ENCODE measurements at places on chromosomes 12 and 14. TPM values are rescaled to one million over a fixed set of nuclear protein-coding genes. Genes with fewer than 3 reads are reported as not detected.

- peaks cover 35% of the 10 kb centered on the region for H3K36me3 ChIP-seq
- no peak overlapping the region for H3K27ac ChIP-seq
- no peaks in the 10 kb centered on the region for H3K27me3 ChIP-seq
- H3K4me3 ChIP-seq: no peak overlapping the region
- peaks cover 3% of the 10 kb centered on the region for H3K4me1 ChIP-seq
Observed at GRCh38 chr12:62537551-62537950, 70.9 kb downstream of the MON2 start.

DNA sequence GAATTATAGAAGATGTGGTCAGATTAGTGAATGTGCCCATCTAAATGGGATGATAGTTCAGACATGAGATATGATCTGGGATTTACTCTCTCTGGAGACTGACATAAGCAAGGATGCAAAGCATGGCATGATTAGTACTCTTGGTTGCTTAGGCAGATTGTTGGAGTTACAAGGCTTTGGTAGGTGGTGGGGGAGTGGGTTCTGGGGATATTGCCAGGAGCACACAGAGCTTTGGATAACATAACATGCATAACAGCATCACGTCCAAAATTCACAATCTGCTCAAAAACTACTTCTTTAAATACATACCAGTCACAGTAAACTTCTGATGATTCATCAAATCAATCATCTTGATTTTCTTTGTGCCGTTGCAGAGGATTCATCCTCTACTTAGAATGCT is 287.4 kb downstream of the ACSS3 start:
- no peaks in the 10 kb centered on the region for H3K36me3 ChIP-seq
- no peaks in the 10 kb centered on the region for H3K4me1 ChIP-seq
- H3K4me3 ChIP-seq: no peak overlapping the region
- no peaks in the 10 kb centered on the region for H3K27me3 ChIP-seq

DNA sequence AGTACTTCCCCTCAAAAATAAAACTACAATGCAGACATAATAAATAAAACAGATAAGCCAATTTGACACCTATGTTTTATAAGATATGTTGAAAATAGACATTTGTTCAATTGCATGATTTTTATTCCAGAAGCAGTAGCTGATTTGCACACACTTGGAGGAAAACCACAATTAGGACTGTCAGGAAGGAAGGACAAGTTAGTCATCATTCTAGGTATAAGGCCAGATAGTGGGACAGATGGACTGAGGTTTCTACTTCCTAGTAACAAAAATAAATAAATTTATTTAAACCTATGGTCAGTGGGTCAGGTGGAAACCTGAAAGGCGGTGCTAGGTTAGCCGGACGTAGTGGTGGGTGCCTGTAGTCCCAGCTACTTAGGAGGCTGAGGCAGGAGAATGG is 141.8 kb upstream of the RASSF8 start:
- no peaks in the 10 kb centered on the region for H3K36me3 ChIP-seq
- H3K4me3 ChIP-seq: no peak overlapping the region
- H3K27me3 ChIP-seq: peaks cover 7% of the 10 kb centered on the region
- H3K27ac ChIP-seq: no peak overlapping the region
- H3K4me1 ChIP-seq: peaks cover 13% of the 10 kb centered on the region
- no peak for DNase-seq

- no peak overlapping the region for H3K4me3 ChIP-seq
- no peaks in the 10 kb centered on the region for H3K27me3 ChIP-seq
- peaks cover 23% of the 10 kb centered on the region for H3K4me1 ChIP-seq
- peaks cover 45% of the 10 kb centered on the region for H3K36me3 ChIP-seq
- DNase-seq: no peak
- peak overlapping the region; percentile 32 for H3K27ac ChIP-seq
Observed at GRCh38 chr12:66120477-66120876, 10.1 kb downstream of the LLPH start.

GRCh38 chr12:101165319-101165718 is 44.7 kb downstream of the SLC5A8 start:
- H3K36me3 ChIP-seq: no peaks in the 10 kb centered on the region
- no peak overlapping the region for H3K27ac ChIP-seq
- no peaks in the 10 kb centered on the region for H3K4me1 ChIP-seq
- no peak for DNase-seq

DNA sequence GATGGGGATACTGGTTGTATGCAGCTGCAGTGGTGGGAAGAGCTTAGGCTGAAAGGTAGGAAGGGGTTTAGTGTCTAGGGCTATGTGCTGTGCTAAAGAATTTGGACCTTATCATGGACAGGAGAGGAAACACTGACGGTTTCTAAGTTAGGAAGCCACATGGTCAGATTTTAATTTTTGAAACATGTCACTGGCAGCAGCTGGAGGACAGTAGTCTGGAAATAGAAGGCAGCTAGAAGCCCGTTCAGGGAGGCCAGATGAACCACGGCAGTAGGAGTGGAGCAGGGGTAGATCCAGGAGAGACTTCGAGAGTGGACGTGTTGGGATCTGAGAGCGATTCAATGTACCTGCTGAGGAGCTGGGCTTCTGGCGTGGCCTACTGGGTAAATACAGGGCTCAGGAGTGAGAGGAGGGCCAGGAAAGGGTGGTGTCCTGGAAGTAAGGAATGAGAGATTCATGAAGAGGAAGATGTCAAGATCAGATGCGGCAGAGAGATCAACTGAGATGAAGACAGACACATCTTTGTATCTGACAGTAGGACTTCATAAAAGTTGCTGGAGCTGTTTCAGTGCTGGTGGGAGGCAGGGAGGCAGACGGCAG is 64.9 kb downstream of the PRKCH start:
- no peak overlapping the region for H3K4me3 ChIP-seq
- H3K4me1 ChIP-seq: no peaks in the 10 kb centered on the region
- H3K27me3 ChIP-seq: no peaks in the 10 kb centered on the region
- no peak overlapping the region for H3K27ac ChIP-seq

- H3K36me3 ChIP-seq: no peaks in the 10 kb centered on the region
- H3K27me3 ChIP-seq: no peaks in the 10 kb centered on the region
- no peak overlapping the region for H3K27ac ChIP-seq
- no peaks in the 10 kb centered on the region for H3K4me1 ChIP-seq
- H3K4me3 ChIP-seq: no peak overlapping the region
Observed at GRCh38 chr12:43292699-43293098, 259.3 kb downstream of the ADAMTS20 start.

DNA sequence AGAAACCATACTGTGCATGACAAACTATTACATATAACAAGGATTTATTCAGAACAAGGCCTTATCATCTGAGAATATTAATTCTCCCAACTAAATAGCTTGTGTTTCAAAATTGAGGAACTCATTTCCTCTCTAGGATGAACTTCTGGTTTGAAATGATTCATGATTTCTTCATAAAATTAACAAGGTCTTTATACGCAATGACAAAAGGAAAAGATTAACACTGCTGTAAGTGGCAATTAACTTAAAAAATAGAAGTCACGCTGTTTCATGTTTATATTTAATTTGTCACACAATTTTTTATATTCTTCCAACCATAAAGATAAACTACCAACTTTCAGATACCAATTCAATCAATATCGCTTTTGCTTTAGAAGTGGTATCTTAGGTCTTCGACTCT is 80.8 kb downstream of the GRIP1 start:
- H3K27me3 ChIP-seq: no peaks in the 10 kb centered on the region
- H3K27ac ChIP-seq: no peak overlapping the region
- DNase-seq: no peak

DNA sequence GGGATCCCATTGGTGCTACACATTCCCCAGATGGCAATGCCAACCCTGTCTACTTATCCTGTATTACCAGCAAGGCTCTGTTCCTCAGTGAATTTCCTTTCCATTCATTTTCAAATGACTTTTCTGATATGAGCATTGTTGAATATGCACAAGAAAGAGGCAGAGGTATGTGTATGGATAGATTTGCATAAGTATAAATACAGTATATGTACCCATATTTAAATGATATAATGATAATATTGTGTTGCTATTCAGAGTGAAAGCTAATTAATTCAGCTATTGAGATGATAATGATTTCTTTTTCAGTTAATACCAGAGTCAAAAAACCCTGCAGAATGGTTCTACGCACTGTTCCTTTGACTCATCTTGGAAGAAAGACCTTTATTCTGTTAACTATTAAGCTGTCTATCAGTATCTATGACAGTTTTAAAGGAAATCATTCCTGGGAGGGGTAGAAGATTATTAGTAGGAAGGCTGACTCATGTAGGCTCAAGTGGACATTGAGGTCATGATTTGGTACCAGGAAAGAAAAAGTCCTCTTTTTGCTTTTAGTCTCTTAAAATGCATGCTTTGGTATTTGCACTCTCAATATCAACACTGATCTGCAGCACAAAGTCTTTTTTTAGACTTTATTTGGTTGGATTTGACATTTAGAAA is 44.9 kb upstream of the GAS2L3 start:
- H3K4me1 ChIP-seq: no peaks in the 10 kb centered on the region
- no peaks in the 10 kb centered on the region for H3K36me3 ChIP-seq

DNA sequence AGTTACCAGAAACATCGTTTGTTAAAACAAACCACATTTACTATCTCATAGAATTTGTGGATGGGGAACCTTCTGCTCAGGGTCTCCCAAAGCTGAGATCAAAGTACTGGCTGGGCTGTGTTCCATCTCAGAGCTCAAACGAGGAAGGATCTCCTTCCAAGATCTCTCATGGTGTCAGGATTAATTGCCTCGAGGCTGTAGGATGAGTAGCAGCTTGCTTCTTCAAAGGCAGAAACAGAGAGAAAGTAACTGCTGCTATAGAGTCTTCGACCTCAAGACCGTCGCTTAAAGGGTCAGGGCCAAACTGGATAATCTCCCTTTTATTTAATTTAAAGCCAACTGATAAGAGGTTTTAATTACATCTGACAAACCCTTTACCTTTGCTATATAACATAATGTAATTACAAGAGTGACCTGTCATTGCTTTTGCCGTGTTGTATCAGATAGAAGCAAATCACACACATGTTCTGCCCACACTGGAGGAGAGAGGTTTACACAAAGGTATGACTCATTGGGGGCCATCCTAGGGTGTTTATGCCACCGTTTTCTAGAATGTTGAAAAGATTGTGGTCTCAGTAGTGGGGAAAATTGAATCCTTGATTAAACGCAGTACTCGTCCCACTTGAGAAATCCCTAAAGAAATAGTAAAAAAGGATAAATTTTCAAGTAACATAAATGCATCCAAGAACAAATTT is 868.8 kb upstream of the TMEM132C start:
- DNase-seq: no peak
- no peak overlapping the region for H3K27ac ChIP-seq
- H3K27me3 ChIP-seq: peaks cover 2% of the 10 kb centered on the region
- no peak overlapping the region for H3K4me3 ChIP-seq
- H3K36me3 ChIP-seq: no peaks in the 10 kb centered on the region

- no peak overlapping the region for H3K27ac ChIP-seq
- no peaks in the 10 kb centered on the region for H3K4me1 ChIP-seq
- DNase-seq: no peak
- peaks cover 50% of the 10 kb centered on the region for H3K27me3 ChIP-seq
Observed at GRCh38 chr14:47676315-47676617, 861 bp upstream of the MDGA2 start.

- H3K27me3 ChIP-seq: no peaks in the 10 kb centered on the region
- H3K4me1 ChIP-seq: peaks cover 17% of the 10 kb centered on the region
Observed at GRCh38 chr14:64681796-64682710, 22.2 kb upstream of the PLEKHG3 start.

DNA sequence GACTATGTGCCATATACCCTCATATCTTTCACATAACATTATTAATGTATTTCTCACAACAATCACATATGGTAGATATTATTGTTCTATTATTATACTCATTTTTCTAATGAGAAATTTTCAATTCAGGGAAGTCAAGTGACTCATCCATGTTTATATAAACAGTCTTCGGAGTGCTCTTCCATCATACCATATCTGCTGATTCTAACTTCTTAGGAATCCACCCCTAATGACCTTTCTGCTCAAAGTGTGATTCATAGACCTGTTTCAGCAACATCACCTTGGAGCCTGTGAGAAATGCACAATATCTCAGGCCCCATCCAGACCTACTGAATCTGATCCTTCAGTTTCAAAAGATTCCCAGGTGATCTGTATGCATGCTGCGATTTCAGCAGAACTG is 39.8 kb upstream of the OVCH1 start:
- no peaks in the 10 kb centered on the region for H3K4me1 ChIP-seq
- peaks cover 24% of the 10 kb centered on the region for H3K27me3 ChIP-seq
- H3K36me3 ChIP-seq: no peaks in the 10 kb centered on the region
- no peak overlapping the region for H3K4me3 ChIP-seq
- no peak for DNase-seq

DNA sequence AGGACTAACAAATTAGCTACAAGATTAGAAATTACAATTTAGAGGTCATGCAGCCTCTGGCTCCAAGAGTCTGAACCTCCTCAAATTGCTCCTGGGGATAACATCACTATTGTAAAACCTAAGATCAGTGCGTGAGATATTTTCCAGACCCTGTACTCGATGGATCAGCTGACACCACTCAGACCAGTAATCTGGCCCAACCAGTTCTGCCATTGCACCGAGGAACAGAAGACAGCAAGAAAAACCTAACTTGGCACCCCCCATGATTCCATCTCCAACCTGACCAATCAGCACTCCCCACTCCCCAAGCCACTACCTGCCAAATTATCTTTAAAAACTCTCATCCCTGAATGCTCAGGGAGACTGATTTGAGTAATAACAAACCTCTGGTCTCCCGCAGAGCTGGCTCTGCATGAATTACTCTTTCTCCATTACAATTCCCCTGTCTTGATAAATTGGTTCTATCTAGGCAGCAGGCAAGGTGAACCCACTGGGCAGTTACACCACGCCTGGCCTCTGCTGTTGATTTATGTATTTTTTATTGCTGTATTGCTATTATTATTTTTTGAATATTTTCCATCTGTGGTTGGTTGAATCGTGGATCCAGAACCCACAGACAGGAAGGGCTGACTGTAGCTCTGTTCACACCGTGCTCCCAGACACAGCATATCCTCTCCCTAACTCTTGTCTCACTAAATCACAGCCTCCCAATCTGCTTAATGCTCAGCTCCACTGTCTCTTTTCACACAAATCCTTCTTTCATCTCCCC is 9.2 kb downstream of the HEBP1 start:
- peaks cover 5% of the 10 kb centered on the region for H3K36me3 ChIP-seq
- no peaks in the 10 kb centered on the region for H3K27me3 ChIP-seq
- peaks cover 14% of the 10 kb centered on the region for H3K4me1 ChIP-seq
- no peak for DNase-seq
- no peak overlapping the region for H3K27ac ChIP-seq

DNA sequence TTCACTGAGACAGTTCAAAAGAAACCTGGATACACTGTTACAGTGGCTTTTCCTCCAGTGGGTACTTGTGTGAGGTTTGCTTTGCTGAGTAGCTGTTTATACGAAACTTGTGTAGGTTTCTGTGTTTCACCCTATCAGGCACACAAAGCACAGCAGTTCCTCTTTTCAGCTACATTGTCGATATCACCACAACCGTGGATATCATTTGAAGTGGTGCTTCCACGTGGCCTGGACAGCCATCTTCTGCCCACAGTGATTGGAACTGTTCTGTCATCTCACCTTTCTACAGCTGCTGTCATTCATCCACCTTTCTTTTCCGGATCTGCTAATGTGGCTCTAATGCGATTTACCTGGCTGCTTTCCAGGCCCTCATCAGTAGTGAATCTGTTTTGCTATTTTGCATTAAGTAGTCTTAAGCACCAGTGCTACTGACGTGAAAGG is 368.8 kb downstream of the SYT1 start:
- H3K27ac ChIP-seq: no peak overlapping the region
- no peaks in the 10 kb centered on the region for H3K27me3 ChIP-seq
- no peak overlapping the region for H3K4me3 ChIP-seq
- H3K4me1 ChIP-seq: no peaks in the 10 kb centered on the region

CARMIL3 gene
- total RNA-seq: 3.3 TPM

DBX2 gene
- total RNA-seq: not detected

SMIM41 gene
- total RNA-seq: not detected

PTGDR gene
- total RNA-seq: 1.7 TPM

ADIPOR2 gene
- total RNA-seq: 83.3 TPM

PRKAG1 gene
- total RNA-seq: 58.9 TPM

CLECL1 gene
- total RNA-seq: 2.2 TPM

Measured in activated CD8-positive, alpha-beta memory T cell treated with anti-CD3 and anti-CD28 coated beads, Interleukin-2, amount 10 ng/mL, durations not matched to agents 7 days and 5 days (primary cell).